ENCODE measurements at places on chromosomes 3 and 15. TPM values are rescaled to one million over a fixed set of nuclear protein-coding genes. Genes with fewer than 3 reads are reported as not detected.

- peak; percentile 28 for DNase-seq
Measured at GRCh38 chr3:52053307-52054304, 2.8 kb downstream of the DUSP7 start.

DNA sequence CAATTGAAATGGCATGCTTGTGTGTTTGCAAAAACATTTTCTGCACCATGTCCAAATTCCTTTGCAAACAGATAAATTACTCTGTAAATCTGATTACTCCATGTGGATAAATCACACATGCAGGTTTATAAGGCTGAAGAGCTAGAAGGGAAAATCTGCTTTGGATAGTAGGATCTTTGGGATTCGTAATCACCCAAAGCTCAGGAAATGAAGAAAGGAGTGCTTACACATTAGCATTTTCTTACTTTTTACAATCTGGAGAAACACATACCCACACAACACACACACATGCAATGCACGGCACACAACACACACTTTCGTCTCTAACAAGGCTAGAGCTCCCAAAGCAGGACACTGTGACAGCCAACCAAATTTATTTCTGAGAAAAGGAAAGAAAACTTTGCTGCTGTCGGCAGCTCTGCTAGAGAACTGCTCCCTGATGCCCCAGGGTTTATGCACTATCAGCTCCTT is 2.1 kb downstream of the LSAMP start:
- DNase-seq = no peak

DNA sequence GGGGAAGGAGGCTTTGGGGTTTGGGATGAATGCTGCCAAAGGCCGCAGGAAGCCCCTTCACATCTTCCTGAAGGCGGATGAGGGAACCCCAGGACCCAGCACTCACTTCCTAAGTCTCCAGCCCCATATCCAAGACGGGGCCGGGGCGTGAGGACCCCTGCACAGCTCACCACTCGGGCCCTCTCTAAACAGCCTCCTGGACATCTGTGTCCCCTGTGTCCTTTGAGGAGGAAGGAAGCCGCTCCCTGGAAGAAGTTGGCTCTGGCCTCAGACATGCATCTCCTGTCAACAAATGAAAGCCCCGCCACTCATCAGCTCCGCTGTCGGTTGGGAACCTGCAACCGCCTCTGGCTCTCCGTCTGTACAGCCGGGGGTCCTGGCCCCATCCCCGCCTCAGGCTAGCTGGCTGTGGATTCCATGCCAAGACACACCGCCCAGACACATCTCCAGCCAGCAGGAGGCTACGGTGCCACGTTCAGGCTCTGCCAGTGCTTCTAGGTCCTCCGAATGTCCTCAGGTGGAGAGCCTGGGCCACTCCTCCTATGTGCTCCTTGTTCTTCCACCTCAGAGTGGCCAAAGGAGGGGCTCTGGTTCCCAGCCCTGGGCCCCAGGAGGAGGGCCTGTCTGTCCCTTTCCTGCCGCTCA is 140.0 kb upstream of the MEF2A start:
- DNase-seq = no peak

EFHB gene
- 1.8 TPM for total RNA-seq

CELSR3 gene
- total RNA-seq = 3.6 TPM
